ENCODE measurements at places on chromosomes 3 and 15.

- DNase-seq: no peak
Measured at GRCh38 chr15:69282104-69282743, 16.5 kb upstream of the PAQR5 start.

DNA sequence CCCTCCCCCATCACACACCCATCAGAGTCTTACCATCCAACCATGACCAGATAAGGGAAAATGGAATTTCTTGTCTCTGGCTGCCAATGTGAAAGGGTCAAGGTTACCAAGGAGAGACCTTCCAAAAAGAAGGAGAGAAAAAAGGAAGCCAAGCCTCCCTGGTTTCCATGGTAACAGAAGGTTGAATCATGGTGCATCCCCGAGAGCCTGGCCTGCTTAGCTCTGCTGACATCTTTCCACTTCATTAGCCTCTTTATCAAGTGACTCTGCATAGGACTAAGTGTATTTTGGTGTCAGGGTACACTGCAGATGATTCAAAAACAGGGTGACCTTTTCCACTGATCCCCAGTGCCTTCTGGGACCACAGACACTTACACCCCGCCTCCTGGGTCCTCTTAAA lies 225.7 kb upstream of the PPP2R3A start:
- no peak for DNase-seq

DNA sequence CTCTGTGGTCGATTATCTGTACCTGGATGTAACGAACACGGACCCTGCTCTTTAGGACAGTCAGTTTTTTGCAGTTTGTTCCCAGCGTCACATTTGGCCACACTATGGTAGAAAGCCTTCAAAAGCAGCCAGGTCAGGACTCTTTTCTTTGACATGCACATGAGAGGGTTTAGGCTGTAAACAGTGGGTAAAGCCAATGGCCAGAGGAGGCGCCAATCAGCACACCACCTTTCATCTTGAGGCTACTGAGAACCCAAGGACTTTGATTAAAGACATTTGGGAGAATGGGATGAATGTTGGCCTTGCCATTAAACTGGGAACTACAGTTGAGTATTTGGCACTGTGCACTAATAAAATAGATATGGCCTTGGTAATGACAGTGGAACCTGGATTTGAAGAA lies 225.9 kb downstream of the OXSM start:
- DNase-seq: no peak

- no peak for DNase-seq
Measured at GRCh38 chr3:194286375-194287146, 64.6 kb downstream of the CPN2 start.

DNA sequence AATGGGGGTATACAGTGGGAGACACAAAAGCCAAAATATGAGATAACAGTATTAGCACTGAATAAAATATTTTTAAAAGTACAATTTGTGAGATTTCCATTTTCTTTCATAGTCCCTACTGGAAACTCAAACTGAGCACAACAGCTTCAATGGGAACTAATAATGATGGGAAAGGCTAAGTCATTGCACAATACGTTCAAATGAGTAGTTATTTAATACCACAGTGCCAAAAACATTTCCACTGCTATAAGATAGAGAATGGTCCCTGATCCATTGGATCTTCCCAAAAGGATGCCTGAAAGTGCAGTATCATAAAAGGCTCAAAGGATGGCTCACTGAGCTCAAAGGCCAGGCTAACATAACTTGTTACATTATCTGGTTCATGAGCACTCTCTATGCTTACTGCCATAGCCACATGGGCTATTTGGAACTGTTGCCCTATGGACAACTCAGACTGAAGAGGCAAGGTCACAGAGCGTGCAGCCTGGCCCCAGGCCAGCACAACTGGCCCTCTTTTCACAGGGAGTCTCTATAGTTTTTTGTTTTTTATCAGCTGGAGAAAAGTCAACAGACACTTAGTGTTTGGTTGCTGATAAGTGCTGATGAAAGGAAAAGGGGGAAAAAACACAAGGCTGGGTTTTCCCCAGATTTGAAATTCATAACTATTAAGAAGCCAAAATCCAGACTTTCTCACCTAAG lies 54.1 kb upstream of the PPIB start:
- DNase-seq: no peak

DNA sequence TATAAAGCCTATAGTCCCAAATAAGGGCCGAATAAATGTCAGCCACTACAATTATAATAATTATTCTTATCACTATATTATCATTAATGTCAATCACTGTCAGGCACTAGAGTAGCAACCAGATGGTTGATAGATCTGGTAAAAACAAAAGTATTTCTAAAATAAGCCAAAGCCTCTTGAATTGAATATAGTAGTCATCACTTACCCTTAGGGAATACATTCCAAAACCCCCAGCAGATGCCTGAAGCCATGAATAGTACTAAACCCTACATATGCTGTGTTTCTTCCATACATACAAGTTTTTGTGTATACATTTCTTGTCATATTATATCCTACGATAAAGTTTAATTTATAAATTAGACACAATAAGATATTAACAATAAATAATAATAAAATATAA lies 59.1 kb downstream of the LRRC3B start:
- no peak for DNase-seq

GRCh38 chr3:5531039-5531438 lies 343.5 kb downstream of the EDEM1 start:
- DNase-seq: no peak
